ENCODE measurements at places on chromosomes 3 and 15.

DNA sequence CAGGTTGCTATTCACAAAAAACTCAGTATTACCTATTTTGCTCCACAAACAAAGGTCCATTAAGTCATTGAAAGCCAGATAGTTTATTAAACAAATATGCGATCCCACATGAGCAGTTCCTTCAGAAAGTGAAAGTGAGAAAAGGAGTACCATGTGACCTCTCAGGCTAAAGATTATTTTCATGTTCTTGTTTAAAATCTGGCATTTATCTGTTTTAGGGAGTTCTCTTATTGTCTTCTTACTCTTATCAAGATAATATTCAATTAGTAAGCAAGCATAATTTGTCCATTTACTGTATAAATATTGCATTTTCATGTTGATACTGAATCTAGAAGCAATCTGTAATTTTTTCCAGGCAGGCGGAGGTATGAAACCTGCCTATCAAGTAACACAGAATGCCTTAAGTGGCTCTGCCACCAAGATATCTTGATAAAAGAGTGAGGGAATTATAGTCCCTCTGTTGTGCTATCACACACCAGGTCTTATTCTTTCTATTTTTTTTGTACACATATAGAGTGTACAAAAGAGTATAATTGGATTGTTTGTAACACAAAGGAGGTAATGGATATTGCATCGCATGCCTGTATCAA lies 20.1 kb upstream of the PLSCR5 start:
- DNase-seq, result no peak

- DNase-seq, result no peak
Measured at GRCh38 chr15:63046917-63047760, 4.6 kb downstream of the TPM1 start.

DNA sequence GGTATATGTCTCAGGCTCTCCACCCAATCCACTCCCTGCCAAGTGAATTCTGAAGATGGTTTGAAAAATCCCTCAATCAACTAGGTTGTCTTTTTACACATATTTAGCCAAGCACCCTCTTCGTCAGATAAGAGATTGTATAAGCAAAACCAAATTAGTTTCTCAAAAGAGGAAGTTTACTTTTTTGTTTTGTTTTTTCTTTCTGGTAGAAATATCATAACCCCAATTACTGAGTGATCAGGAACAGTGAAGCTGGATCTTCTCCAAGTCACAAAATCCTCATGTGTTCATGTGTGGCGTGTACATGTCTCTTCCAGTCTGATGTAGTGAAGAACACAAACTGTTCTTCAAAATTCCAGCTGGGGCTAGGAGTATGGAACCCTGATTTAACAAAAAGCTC lies 180.6 kb downstream of the FOXP1 start:
- no peak for DNase-seq

GRCh38 chr3:99875929-99876841 lies 58.5 kb downstream of the CMSS1 start:
- peak; percentile 51 for DNase-seq

DNA sequence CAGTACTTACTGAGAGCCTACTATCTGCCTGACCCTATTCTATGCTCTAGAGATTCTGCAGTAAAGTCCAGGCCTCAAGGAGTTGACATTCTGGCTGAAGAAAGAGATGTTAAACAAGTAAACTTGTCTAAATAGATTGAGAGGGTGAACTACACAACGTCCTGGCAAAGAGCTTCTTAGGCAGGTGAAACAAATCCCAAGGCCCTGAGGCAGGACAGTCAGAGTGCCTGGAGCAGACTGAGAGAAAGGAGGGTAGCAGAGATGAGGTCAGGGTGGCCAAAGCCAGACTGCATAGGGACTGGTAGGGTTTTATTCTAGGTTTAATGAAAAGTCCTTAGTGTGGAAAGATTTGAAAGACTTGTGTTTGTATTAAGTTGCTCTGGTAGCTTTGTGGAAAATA lies 84.5 kb upstream of the ATP11B start:
- no peak for DNase-seq

DNA sequence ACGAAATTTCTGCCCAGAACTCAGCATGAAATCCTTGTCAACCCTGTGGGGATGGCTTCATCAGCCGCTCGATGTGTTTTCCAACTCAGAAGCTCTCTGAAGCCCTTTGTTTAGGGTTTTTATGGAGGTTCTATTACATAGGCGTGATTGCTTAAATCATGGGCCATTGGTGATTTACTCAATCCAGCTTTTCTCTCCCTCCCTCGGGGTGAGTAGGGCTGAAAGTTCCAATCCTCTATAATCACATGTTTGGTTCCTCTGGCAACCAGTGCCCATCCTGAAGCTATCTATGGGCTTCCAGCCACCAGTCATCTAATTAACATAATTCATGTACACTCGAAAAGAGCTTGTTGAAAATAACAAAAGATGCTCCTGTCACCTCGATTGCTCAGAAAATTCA lies 51.6 kb downstream of the GATM start:
- no peak for DNase-seq

DNA sequence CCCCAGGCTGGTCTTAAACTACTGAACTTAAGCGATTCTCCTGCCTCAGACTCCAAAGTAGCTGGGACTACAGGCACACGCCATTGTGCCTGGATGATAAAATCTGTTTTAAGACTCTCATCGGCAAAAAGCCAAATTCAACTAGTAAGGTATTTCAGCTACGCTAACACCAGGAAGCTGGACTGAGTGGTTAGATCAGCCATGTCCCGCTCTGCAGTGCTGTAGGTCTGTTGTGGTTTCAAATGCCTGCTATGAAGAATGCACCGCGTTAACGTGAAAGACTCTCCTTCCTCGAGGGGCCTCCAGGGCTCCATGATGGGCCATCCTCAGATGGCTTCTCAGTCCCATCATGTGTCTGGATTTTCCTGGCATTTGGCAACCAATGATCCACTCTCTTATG lies 70.2 kb downstream of the PCOLCE2 start:
- no peak for DNase-seq

DNA sequence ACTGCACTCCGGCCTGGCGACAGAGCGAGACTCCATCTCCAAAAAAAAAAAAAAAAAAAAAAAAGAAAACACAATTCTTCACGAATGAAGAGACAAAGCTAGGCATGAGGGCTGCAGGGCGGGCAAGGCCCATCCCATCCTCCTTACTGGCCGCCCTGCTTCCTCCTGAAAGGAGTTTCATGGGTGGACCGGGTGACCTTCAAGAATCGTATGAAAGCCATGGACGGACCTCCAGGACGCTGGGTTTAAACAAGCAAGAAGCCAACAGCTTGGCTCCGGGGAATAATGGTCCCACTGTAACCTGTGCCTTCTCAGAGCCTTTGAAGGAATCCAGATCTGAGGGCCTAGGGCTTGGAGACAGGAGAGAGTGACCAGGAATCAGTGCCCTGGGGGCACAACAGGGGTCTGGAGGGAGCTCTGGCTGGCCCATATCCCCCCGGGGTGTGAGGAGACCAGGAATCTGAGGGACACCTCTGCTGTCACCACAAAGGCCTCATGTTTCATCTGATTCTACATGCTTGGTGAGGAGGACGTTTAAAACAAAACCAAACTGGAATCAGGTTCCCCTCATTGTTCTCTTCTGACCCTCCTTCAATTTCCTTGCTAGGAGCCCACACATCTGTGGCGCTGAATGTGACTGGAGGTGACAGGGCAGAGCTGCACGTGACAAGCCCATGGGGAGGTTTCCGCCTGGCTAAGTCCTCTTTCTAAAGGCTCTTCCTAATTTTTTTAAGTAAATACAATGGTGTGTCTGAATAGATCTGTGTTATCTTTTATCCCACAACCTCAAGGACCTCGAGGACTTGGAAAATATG lies 46.1 kb downstream of the WHAMM start:
- DNase-seq, result no peak

DNA sequence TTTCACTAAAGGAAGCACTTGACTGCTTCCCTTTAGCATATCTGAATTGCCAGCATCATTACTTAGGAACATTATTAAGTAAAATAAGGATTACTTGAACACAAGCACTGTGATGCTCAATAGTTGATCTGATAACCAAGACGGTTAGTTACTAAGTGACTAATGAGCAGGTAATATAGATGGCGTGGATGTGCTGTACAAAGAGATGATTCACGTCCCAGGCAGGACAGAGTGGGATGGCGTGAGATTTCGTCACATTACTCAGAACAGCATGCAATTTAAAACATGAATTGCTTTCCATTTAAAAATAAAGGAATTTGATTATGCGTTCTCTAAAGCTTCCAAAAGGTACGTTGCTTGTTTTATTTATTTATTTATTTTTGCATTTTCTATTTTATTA lies 240.0 kb upstream of the ARHGEF26 start:
- DNase-seq, result no peak

DNA sequence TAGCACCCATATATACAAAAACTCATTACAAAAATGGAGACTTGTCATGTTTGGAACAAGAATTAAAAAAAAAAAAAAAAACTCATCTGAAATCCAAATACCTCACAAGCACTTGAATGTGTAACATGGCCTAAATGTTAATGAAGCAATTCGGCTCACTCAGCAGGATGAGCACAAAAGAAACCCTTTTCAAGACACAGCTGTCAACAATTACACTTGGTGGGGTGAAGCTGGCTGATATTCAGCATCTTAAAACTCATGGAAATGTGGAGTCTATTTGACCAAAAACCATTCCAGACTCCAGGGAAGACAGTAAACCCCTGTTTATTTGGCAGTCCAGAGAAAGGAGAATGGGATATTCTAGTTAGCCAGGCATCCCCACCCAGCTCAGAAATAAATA lies 205.4 kb upstream of the TSC22D2 start:
- no peak for DNase-seq

DNA sequence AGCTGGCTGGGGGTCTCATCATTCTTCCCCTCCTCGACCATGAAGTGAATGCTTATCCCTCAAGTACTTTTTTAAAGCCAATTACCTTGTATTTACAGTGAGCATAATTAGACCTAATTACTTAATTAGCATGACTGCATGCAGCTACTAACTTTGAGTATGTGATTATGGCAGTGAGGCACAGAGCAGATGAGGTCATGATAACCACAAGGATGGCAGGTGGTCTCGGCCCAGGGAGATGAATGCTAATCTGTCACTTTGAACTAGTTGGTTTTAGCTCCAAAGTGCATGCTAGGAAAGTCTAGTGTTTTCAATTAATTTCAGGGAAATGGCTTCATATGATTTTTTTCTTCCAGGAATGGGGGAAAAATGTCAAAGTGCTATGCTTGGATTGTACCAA lies 233.8 kb downstream of the NTRK3 start:
- DNase-seq, result no peak

GRCh38 chr15:39583596-39584265 lies 2.9 kb downstream of the THBS1 start:
- no peak for DNase-seq

GRCh38 chr15:74201710-74202420 lies 722 bp downstream of the STRA6 start:
- no peak for DNase-seq

- DNase-seq, result no peak
Measured at GRCh38 chr3:141454054-141454453, 32.8 kb upstream of the RASA2 start.

DNA sequence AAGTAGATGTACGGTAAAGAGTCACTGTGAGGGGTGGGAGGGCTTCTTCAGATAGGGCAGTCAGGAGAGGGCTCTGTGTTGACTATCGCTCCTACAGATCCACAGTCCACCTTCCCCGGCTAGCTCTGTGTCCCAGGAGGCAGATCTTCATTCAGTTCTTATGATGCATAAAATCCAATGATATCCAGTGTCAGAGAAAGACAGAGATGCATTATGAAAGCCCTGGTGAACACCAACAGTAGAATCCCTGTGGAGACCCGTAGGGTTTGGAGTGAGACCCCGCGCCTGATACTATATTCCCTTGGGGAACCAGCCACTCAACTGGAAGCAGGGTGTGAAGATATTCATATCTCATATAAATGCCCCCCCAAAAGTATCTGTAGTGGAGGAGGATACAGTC lies 119.8 kb upstream of the SLCO3A1 start:
- no peak for DNase-seq

- DNase-seq, result no peak
Measured at GRCh38 chr3:66400411-66401156, 100.2 kb downstream of the LRIG1 start.

- DNase-seq, result no peak
Measured at GRCh38 chr3:55873523-55874254, 386.6 kb upstream of the WNT5A start.

DNA sequence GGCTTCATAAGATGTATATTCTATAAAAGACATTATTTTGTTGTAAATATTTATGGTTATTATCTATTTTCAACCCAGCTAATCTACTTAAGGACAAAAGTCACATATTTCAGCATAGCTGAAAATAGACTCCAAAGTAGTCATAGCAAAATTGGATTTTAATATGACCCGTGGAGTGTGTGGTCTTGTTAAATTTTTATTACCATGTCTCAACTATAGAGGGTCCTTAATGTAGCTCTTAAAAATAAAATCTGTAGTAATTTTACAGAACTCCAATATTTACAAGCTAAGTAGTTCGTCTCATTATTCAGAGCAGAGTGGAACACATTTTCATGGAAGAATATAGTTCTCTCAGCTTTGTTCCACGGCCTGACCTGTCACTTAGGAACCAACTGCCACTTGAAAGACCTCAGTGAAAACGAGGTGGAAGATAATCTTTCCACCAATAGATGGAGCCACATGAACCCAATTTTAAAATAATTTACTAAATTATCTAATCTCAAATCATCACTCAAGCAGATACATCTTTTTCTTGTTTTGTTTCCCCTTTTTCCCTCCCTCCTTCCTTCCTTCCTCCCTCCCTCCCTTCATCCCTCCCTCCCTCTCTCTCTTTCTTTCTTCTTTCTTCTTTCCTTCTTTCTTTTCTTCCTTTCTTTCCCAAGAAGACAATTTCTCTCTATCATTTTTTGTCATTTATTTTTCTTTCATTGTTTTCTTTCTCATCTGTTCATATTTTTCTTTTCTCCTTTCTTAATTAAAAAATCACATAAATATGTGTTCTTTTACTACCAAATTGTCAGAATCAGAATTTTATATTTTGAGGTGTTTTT lies 97.2 kb downstream of the CLDN1 start:
- no peak for DNase-seq

- no peak for DNase-seq
Measured at GRCh38 chr15:85314146-85314545, 66.3 kb upstream of the AKAP13 start.

DNA sequence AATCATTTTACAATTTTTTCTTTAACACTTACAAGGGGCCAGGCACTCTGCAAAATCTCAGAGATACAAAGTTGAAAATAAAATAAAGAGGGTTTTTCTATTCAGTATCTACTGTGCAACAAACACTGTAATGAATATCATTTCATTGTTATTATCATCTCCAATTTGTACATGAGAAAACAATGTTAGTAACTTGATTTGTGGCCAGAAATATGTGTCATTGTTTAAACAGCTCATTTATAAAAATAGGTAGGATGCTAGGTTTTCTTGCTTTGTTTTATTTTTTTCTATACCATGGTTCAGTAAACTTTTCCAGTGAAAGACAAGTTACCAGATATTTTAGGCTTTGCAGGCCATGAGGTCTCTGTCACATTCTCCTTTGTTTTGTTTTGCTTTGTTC lies 318.1 kb upstream of the UBE2E2 start:
- DNase-seq, result no peak

DNA sequence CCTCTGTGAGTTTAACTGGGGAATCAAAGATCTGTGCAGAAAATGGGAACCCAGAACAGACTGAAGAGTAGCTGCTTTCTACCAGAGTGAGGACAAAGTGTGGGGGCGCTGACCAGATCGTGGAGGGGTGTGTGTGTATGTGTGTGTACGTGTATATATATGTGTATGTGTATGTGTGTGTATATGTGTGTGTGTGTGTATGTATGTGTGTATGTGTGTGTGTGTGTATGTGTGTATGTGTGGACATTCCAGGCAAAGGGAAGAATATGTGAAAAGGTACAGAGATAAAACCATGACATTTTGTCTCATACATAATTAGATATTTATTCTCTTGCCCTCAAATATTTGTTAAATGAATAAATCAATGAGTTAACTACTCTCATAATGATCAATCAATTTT lies 54.9 kb upstream of the DPPA4 start:
- DNase-seq, result no peak

All from GM12891 (cell line).